ENCODE measurements at places on chromosomes 6 and 20. TPM values are rescaled to one million over a fixed set of nuclear protein-coding genes. Genes with fewer than 3 reads are reported as not detected.

Gene MYL9
- 35.2 TPM for total RNA-seq

Gene COX7A2
- total RNA-seq: 300 TPM

Gene APOBEC2
- not detected for total RNA-seq

Gene NFATC2
- total RNA-seq: 0.59 TPM

Gene OLIG3
- total RNA-seq: not detected

Gene KIAA0408
- 1.5 TPM for total RNA-seq

Gene SLC22A7
- not detected for total RNA-seq

Gene XKR7
- not detected for total RNA-seq

All from smooth muscle cell of the umbilical artery (primary cell).